ENCODE measurements at places on chromosomes 3 and 15.

- no peak for DNase-seq
Observed at GRCh38 chr3:72636969-72637597, 211.2 kb downstream of the SHQ1 start.

DNA sequence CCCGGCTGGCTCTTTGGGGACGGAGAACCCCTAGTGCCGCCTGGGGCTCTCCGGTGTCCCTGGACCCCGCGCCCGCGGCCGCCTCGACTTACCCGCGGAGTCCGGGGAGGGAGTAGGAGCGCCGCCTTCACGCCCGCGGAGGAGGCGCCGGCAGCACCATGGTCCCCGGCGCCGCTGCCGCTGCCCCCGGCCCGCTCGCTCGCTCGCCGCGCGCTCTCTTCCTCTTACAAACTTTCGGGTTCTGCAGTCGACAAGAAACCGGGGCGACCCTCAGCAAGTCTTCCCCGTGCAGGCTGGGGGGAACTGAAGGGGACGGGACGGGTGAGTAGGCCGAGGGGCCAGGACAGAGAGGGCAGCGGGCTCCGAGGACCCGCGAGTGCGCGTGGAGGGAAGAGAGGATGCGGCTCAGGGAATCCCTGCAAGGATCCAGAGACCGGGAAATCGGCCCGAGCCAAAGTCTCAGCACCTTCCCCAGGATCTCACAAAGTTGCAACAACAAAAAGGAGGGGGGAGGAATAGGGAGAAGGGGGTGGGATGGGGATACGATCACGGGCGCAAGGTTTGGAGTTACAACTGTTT is 2.0 kb downstream of the FOXP1 start:
- no peak for DNase-seq

DNA sequence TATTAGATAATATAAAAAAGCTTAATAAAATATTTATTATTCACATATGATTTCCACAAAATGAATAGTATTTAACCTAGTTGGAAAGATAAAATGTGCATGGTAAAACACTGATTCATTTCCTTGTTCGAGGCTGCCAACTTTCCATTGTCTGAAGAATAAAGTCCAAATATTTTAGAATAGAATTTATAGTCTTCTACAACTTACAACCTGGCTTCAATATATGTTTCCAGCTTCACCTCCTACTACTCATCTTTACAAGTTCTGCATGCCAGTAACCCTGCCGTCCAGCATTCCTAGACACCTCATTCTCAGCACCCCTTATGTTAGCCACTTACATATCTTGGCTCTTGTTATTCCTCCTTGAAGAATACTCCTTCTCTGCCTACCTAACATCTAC is 244.5 kb downstream of the FGF12 start:
- DNase-seq = no peak

DNA sequence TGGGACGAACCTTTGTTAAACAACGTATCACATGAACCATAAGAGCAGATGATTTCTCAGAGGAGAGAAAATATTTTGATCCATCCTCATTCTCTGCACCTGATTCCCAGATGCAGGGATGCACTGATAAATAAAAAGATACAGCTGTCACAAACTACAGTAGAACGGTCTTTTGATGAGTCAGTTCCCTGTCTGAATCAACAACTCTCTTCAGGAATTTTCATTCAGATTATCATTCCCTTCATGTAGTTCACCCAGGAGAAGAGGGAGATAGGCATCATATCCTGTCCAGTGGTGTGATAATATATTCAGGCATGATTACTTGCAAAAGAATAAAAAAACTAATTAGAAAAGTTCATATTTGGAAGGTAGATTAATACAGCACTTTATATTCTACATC is 521.5 kb downstream of the PYDC2 start:
- DNase-seq = no peak

GRCh38 chr15:41921639-41922038 is 27.8 kb upstream of the SPTBN5 start:
- no peak for DNase-seq

DNA sequence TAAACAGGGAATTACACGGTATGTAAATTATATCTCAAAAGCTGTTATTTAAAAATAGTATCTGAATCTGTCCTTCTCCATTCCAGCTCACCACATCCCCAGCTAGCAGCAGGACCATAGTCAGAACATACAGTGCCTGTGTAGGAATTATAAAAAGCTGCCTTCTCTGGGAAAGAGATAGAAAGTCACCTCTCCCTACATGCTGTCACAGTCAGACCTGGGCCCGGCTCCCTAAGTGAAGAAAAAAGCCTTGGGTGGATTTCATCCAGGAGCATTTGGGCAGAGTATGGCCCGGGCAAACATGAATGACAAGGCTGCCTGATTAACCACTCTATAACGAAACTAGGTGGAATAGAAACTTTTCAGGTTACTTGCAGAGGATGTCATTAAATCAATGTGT is 144.1 kb downstream of the CNTN3 start:
- no peak for DNase-seq

DNA sequence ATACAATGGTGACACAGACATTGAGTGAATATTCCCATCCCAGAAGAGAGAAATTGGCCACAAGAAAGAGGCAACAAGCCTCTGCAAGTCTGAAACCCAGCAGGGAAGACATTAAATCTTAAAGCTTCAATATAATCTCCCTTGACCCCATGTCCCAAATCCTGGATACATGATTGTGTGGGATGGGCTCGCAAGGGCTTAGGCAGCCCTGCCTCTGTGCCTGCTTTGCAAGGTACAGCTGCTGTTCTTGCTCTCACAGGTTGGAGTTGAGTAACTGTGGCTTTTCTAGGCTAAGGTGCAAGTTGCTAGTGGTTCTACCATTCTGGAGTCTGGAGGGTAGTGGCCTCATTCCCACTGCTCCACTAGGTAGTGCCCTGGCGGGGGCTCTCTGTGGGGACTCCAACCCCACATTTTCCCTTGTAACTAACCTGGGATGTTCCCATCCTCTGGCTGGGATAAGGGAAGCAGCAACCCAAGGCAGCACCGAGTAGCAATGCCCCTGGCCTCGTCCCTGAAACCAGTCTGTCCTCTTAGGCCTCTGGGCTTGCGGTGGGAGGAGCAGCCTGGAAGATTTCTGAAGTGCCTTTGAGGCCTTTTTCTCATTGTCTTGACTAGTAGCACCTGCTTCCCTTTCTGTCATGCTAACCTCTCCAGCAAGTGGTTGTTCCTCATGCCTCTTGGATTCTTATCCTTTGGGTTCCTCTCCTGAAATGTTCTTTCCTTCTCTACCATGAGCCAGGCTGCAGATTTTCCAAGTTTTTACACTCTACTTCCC is 90.0 kb downstream of the FAM174B start:
- DNase-seq = no peak

DNA sequence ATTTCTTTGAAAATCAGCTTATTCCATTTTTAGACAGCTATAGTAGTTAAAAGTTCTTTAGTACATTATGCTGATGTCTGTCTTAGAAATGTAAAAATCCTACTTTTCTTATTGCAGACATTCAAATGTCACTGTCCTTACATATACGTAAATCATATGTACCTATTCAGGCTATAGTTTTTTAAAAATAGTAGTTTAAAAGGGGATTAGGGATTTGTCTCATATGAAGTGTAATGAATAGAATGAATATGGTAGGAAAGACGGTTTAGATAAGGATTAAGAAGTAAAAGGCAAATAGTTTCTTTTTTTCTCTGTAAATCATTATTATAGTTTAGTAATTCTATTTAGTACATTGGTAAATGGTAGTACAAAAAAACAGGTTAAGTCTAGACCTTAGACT is 7.4 kb downstream of the DIPK2A start:
- no peak for DNase-seq

GRCh38 chr3:170632780-170633179 is 46.9 kb upstream of the SLC7A14 start:
- no peak for DNase-seq
